SK-N-SH (cell line): ENCODE measurements at places on chromosomes 1 and 21. TPM values are rescaled to one million over a fixed set of nuclear protein-coding genes. Genes with fewer than 3 reads are reported as not detected.
A peak's percentile ranks its signal among the peaks of the same experiment; 100 is the strongest.

- DNase-seq: no peak
Measured at GRCh38 chr1:58999676-59000075, 215.8 kb upstream of the JUN start.

Gene LACTBL1
- polyA plus RNA-seq: not detected in 2 replicates

Gene TPTE
- polyA plus RNA-seq: not detected in 2 replicates

- DNase-seq: peak; percentile 44
Measured at GRCh38 chr1:68111519-68112436, 61.4 kb upstream of the DIRAS3 start.

- DNase-seq: no peak
Measured at GRCh38 chr1:234963180-234963903, 165.3 kb downstream of the TOMM20 start.

- peak; percentile 53 for DNase-seq
Measured at GRCh38 chr1:212450331-212450881, 17.7 kb downstream of the NENF start.

- DNase-seq: no peak
Measured at GRCh38 chr1:168654198-168654915, 74.6 kb downstream of the DPT start.

- DNase-seq: no peak
Measured at GRCh38 chr1:115194506-115194905, 105.2 kb upstream of the TSPAN2 start.

DNA sequence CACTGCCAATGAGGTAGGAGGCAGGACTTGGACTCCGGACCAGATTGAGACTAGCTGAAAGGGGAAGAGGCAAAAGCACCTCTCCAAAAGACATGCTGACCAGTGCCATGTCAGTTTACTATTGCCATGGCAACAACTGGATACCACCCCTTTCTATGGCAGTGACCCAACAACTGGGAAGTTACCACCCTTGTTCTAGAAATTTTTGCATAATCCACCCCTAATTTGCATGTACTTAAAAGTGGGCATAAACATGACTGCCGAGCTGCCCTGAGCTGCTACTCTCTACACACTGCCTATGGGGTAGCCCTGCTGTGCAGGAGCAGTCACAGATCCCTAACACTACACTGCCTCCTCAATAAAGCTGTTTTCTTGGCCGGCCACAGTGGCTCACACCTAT, 19.0 kb upstream of the SLC6A9 start:
- no peak for DNase-seq

- DNase-seq: no peak
Measured at GRCh38 chr1:64223329-64224151, 20.1 kb downstream of the UBE2U start.

Gene SDC3
- 16.2 and 18.8 TPM in 2 replicates for polyA plus RNA-seq

Gene MR1
- polyA plus RNA-seq: 7.0 and 9.7 TPM in 2 replicates

Gene COL24A1
- not detected in 2 replicates for polyA plus RNA-seq

Gene ZNF683
- not detected in 2 replicates for polyA plus RNA-seq

GRCh38 chr1:1427106-1427819, 6.2 kb upstream of the ANKRD65 start:
- DNase-seq: peak; percentile 89

- DNase-seq: peak; percentile 85
Measured at GRCh38 chr1:41919764-41920397, 1.2 kb upstream of the HIVEP3 start.

Gene FAM72A
- polyA plus RNA-seq: 8.1 and 8.8 TPM in 2 replicates

GRCh38 chr1:160167580-160167979, 16.2 kb downstream of the ATP1A4 start:
- no peak for DNase-seq

- peak; percentile 60 for DNase-seq
Measured at GRCh38 chr1:223022641-223023473, 120.2 kb downstream of the TLR5 start.

- no peak for DNase-seq
Measured at GRCh38 chr1:223378754-223379153, 14.5 kb upstream of the CCDC185 start.

GRCh38 chr1:180062452-180062971, 92.2 kb upstream of the QSOX1 start:
- DNase-seq: no peak

GRCh38 chr21:28240586-28240985, 752.1 kb downstream of the LTN1 start:
- DNase-seq: no peak

DNA sequence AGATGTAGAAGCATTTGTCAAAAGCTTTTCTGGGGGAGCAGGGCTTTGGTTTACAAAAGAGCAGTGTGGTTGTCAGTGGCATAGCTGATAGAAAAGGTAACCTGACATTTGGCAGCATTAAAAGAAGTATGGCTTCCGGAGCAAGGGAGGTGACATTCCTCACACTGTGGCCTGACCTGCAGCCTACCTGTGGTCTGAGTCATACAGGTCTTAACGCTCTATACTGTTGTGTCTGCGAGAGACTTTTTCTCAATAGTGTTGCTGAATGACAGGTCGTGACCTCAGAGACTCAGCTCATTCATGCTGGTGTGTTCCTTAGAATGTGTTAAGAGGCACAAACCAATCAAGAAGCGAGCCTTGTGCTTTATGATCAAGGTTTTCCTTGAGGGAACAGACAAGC, 19.3 kb downstream of the PHGDH start:
- no peak for DNase-seq

Gene KRTAP20-2
- not detected in 2 replicates for polyA plus RNA-seq

Gene OR2L5
- not detected in 2 replicates for polyA plus RNA-seq

Gene SIPA1L2
- 0.48 and 0.55 TPM in 2 replicates for polyA plus RNA-seq

DNA sequence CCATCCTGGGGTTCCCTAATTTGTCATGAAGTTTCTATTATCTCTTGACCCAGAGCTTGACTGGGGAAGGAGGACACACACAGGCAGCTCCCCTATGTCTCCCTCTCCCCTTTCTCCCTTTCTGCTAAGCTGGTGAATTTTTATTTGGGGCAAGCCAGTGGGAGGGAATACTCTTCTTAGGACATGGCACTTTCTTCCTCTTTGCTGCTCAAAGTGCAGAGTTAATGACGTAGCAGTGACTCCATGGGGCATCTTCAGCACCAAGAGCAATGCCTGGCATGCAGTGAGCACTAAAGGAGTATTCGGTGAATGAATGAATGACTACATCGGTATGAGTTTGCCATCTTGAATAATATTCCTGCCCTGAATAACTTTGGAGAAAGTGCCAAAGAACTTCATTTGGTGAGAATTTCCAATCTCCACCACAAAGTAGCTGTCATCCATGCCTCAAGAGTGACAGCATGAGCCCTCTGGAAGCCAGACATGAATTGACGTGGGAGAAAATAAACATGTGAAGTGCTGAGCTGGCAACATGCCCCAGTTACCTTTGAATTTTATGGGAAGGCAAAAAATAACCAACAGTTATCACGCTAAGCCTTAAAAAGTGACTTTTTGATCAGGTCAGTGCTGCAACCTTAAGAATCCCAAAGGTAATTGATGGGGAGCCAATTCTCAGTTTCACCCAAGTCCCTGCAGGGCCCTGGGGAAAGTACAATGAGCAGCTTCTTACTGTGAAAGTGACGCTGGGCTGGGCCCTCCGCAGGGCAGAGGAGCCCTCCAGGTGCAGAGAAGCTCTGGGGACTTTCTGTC, 22.1 kb upstream of the ATF3 start:
- no peak for DNase-seq

Gene TRIM46
- 12.3 and 12.7 TPM in 2 replicates for polyA plus RNA-seq

GRCh38 chr1:7586031-7586941, 184.8 kb upstream of the VAMP3 start:
- peak; percentile 61 for DNase-seq

DNA sequence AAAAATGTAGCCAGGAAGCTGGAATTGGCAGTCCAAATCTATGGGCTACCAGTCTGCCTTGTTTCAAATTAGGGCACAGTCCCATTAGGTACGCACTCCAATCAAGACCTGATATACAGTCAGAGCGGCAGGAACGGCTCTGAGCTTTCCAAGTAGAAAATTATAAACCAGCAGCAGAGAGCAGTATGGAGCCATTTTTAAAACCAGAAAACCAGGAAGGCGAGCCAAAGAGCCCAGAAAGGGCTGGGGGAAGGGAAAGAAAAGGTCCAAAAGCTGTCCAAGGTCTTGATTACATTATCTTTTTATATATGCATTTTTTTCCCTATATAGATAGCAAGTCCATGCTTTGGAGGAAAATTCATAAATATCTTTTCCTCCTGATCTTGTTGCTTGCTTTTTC, 719.0 kb downstream of the RWDD3 start:
- DNase-seq: peak; percentile 27

- no peak for DNase-seq
Measured at GRCh38 chr1:183043872-183044854, 20.9 kb downstream of the LAMC1 start.

- peak; percentile 36 for DNase-seq
Measured at GRCh38 chr1:111861523-111861922, 105.8 kb downstream of the DDX20 start.

DNA sequence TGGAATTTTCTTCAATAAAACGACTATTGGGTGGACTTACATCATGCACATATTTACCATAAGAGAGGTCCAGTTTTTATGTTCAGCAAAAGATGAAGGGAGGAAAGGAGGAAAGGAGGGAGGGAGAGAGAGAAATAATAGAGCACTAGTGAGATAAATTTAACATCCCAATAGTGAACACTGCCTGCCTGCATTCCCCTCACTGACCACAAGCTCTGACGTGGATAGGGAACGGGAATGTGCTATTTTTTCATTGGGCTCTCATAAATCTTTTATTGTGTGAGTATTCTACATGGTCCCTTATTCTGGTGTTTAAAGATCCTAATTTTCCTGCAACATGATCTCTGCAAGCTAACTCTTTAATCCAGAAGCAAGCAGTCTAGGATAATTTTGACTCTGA, 82.1 kb downstream of the TTC3 start:
- no peak for DNase-seq

Gene PTAFR
- 0.05 and 0.06 TPM in 2 replicates for polyA plus RNA-seq

Gene SLC9C2
- not detected in 2 replicates for polyA plus RNA-seq

DNA sequence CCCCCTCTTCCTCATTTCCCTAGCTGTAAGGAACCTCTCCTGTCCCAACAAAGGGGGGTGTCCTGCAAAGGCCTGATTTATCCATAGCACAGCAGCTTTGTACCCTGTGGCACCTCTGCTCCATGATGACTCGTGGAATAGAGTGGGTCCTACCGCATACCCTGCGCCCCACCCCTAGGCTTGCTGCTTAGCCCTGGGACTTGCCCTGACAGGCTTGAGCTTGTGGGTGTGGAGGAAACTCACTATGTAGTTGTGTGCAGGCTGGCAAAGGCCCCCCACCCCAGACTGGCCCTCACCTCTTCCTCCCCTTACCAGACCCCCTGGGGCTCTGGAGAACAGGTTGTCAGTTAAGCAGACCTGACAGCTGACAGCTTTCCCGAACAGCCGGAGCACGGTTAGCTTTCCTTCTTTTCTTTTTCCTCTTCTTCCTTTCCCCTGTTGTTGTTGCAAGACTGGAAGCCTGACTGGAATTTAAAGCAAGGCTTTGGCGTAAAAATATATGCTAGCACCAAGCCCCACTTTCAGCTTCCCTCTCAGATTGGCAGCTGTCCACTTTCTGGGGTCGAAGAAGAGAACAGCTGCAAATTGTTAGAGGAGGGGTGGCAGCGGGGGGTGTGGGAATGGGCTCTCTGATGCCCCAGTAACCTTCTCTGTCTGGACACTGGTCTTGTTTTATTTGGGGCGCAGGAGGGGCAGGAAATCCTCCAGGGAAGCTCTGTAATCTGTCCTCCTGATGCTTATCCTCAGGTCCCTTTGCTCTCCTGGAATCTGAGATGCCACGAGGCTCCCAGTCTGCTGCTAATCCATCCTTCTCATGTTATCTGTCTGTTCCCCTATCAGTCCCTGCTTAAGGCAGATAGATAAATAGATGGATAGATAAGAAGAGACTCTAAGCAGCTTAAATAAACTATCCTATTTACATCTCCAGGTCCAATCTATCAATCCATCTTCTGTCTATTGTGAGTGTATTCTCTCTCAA, 134.6 kb downstream of the BRINP2 start:
- DNase-seq: peak; percentile 28

DNA sequence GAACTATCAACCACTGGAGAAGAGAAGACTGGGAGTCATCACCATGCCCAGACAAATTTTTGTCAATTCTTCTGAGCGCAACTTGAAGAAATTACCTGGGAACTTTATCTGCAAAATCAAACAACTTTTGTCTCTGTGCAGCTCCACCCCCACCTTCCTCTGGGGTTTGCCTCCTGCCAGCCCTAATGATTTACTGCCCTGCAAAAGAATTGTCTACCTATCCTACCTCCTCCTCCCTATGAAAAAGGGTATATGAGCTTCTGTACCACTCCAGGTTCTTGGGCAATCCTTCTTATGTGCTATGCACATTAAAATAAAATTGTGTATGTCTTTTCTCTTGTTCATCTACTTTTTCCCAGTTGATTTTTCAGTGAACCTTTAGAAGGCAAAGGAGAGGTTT, 191.9 kb downstream of the URB2 start:
- DNase-seq: no peak

- DNase-seq: no peak
Measured at GRCh38 chr1:201059401-201059800, 35.9 kb upstream of the KIF21B start.

- DNase-seq: no peak
Measured at GRCh38 chr1:218669431-218669830, 324.3 kb downstream of the TGFB2 start.

DNA sequence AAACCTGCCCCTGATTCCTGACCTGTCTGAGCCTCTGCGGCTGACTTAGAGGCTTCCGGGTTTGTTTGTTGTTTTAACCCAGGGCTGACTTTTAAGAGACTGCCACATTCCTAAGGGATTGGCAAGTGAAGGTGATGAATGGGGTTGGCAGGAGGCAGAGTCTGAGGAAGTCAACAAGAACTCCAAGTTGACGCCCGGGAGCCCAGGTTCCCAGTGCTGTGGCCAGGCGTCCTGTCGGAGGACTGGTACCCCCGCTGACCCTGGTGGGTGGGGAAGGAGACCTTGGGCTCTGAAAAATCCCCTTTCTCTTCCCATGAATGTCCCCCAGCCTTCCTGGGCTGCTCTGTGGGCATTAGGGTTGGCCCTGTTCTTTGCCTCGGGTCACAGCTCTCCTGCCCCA, 19.7 kb upstream of the EPS8L3 start:
- no peak for DNase-seq

DNA sequence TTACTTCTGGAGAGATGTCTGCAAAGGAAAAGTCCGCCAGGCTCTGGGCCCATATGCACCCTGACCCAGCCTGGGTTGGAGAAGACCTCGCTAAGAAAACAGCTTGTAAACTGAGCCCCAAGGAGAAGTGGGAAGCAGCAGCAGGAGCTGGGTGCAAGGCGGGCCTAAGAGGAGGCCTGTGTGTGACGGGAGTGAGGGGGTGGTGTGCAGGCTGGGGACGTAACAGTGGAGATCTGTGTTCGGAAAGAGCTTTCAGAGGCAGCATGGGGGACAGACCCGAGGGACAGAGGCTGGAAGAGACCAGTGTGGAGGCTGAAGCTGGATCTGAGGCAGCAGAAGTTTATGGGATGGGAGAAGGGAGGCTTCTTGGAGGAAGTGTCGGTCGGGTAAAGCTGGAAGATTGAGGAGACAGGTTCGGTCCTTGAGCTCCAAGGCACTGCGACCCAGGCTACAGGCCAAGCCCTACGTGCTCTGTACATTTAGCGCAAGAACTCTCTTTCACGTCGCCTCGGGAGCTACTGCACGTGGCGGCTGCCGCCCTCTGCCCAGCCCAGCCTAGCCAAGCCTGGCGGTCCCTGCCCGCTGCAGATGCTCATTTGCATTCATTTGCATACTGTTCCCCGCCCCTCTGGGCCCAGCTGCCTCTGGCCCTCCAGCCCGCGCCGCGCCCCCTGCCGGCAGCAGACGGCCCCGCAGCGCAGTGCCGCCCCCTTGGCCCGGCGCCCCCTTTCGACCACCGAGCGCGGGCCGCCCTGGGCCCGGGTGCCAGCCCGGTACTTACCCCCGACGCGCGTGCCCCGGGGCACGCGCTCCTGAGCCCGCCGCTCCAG, 6.3 kb downstream of the HPCA start:
- DNase-seq: peak; percentile 92

GRCh38 chr1:7288992-7289391, 482.1 kb upstream of the VAMP3 start:
- no peak for DNase-seq

- no peak for DNase-seq
Measured at GRCh38 chr1:171422511-171422910, 62.8 kb upstream of the PRRC2C start.
